ENCODE measurements at places on chromosomes 4 and X.

DNA sequence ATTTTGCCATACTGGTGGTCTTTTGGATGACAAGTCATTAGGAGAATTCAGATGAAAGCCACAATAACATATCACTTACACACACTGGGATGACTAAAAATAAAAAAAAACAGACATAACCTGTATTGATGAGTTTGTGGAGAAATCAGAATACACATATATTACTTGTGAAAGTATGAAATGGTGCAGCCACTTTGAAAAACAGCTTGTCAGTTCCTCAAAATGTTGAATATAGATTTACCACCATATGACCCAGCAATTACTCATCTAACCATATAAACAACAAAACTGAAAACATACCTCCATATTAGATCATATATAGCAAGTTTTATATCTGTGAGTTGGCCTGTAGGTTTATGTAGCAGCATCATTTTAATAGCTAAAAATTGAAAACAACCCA, 608.7 kb downstream of the TLL1 start:
- no peak for DNase-seq

- DNase-seq, result no peak
Measured at GRCh38 chr4:56434599-56435139, 746 bp downstream of the PPAT start.

- DNase-seq, result no peak
Measured at GRCh38 chr4:152815078-152815477, 35.3 kb downstream of the ARFIP1 start.

- DNase-seq, result no peak
Measured at GRCh38 chr4:109818268-109818667, 2.7 kb downstream of the GAR1 start.

- DNase-seq, result no peak
Measured at GRCh38 chr4:125121581-125121980, 193.2 kb upstream of the FAT4 start.

- no peak for DNase-seq
Measured at GRCh38 chr4:168849030-168849675, 160.9 kb downstream of the CBR4 start.

DNA sequence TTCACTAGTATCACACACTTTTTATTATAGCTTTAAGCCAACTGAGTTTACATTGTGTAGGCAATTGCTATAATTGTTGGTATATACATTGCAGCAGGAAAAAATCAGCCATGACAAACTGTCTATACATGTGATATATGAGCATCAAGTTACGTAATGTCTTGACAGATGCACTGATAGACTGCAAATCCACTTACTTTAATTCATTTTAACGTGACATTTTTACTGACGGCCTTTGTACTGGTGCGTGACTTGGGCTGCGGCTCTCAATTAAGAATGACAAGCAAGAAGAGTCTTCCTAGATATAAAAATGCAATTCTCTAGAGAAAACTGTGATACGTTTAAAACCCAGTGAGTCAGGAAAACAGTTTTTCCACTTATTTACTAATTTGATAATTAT, 143.8 kb downstream of the ACTRT1 start:
- DNase-seq, result no peak

DNA sequence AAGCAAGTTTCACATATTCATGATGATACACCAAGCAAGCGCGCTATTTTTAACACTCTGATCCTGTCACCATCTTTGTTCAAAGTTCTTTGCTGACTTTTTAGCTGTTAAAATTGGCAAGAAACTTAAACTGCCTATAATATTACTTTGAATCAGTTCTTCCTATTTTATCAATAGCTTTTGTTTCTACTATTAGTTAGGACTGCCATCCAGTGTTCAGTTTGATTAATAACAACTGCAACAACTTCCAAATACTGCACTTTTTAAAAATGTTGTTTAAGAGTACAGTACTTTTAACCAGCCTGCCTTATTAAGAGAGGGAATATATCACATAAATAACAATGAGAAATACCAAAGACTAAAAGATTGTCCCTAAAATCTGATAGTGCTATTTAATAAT, 614.3 kb downstream of the FAM133A start:
- DNase-seq, result no peak

- no peak for DNase-seq
Measured at GRCh38 chr4:180727478-180727877, 1515.7 kb upstream of the TENM3 start.

DNA sequence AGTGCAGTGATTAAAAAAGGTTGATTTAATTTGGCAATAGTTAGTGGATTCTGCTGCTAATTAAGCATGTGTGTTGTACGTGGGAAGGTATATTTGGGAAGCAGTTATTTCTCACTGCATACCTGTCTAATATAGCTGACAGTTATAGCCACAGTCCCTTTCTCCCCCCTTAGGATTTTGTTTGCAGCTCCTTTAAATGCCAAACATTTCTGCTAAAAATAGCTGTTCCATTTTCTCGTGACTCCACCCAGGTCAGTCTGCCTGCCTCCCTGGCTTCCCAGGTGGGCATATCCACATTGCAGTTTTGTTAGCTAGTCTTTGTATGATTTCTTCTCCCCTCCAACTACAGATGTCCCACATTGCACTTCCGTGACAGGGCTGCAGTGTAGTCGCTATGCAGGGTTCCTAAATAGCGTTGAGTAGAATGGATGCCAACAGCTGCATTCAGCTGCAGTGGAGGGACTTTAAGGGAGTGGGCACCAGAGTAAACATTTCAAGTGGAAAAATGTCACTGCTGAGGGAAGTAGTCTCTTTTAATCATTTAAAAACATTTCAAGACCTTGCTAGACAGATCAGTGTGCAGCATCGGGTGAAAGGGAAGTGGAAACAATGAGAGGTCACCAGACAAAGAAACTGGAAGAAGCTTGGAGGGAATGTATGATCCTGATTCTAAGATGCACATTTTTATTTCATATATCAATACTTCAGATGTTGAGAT, 326.3 kb downstream of the RAPGEF2 start:
- DNase-seq, result no peak

DNA sequence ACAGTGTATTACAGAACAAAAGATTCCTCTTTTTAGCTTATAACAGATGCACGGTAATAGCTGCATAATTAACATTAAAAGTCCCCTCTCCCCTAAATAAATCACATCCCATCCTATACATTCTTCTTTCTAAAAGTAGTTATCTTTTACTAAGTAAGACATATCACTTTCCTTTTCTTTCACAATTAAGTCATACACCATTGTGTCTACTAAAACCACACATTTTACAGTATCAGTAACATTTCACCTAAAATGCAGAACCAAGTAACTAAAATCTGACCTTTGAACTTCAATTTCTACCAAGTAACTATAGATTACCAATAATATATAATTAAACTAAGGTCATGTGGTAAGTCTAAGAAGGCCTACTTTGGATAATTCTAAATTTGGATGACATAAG, 14.2 kb downstream of the DHX15 start:
- no peak for DNase-seq

All from fibroblast of skin of left biceps (primary cell).